Lung (tissue), 17 donors: ENCODE measurements at places on chromosomes 2 and 18. TPM values are rescaled to one million over a fixed set of nuclear protein-coding genes. Genes with fewer than 3 reads are reported as not detected.

GRCh38 chr2:43685357-43685756 lies 9.1 kb upstream of the C1GALT1C1L start:
- H3K4me3 ChIP-seq, result no peak overlapping the region
- H3K27ac ChIP-seq, result no peak overlapping the region
- no peaks in the 10 kb centered on the region for H3K4me1 ChIP-seq
- H3K36me3 ChIP-seq, result peaks cover 26% of the 10 kb centered on the region
- DNase-seq, result no peak

- H3K4me3 ChIP-seq, result no peak overlapping the region
- no peaks in the 10 kb centered on the region for H3K27me3 ChIP-seq
- DNase-seq, result no peak
- no peaks in the 10 kb centered on the region for H3K36me3 ChIP-seq
Measured at GRCh38 chr2:18096836-18097405, 218.5 kb downstream of the KCNS3 start.

DNA sequence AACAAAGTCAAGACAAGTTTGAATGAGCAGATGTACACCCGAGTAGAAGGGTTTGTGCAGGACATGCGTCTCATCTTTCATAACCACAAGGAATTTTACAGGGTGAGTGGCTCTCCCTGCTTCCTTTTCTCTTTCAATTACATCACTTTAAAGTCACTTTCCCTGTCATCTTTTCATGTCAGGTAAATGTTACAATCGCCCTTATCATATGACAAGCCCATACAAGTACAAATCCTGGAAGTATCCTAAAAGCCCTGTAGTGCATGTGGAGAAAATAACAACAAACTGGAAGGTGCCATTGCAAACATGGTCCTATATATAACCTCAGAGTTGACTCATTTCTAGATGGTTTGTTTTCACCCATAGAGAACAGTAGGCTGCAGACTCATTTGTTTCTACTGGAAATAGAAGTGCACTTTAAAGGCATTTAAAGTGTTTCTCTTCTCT lies 126.0 kb downstream of the SP100 start:
- H3K36me3 ChIP-seq, result peaks cover 20% of the 10 kb centered on the region
- H3K27me3 ChIP-seq, result no peaks in the 10 kb centered on the region
- H3K4me1 ChIP-seq, result no peaks in the 10 kb centered on the region
- DNase-seq, result no peak
- no peak overlapping the region for H3K4me3 ChIP-seq
- no peak overlapping the region for H3K27ac ChIP-seq

DNA sequence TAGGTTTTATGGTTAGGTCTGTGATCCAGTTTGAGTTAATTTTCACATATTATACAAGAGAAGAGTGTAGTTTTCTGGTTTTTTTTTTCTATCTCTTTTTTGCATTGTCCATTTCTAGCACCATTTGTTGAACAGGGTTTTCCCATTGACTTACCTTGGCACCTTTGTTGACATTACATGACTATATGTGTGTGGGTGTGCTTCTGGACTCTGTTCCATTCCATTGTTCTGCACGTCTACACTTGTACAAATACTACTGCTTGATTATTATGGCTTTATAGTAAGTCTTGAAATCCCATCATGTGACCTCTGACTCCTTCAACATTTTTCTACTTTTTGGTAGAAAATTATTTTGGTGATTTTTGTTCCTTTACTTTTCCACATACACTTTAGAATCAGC lies 38.7 kb downstream of the UBE2F start:
- DNase-seq, result no peak
- H3K27ac ChIP-seq, result no peak overlapping the region
- H3K4me1 ChIP-seq, result no peaks in the 10 kb centered on the region

DNA sequence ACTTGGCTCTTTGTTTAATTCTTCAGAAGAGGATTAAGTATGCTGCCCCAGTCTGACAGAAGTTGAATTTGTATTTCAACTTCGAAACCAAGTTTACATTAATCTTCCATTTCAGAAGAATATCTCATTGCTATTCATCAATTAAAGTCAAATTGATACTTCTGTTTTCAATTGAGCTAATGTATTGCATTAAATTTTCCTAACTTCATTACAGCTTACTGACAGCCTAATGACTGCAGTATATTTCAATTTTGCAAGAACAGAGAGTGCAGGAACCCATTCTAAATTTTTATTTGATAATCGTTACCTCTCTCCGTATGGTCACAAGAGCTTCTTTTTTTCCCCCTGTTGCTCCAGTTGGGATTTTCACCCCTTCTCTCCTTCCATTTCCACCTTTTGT lies 218.0 kb downstream of the CALCRL start:
- H3K27ac ChIP-seq, result no peak overlapping the region
- H3K36me3 ChIP-seq, result no peaks in the 10 kb centered on the region
- no peak for DNase-seq
- H3K4me3 ChIP-seq, result no peak overlapping the region

GRCh38 chr2:65746931-65747675 lies 314.7 kb upstream of the SPRED2 start:
- H3K36me3 ChIP-seq, result no peaks in the 10 kb centered on the region
- no peak overlapping the region for H3K4me3 ChIP-seq
- H3K27ac ChIP-seq, result no peak overlapping the region
- H3K4me1 ChIP-seq, result peaks cover 8% of the 10 kb centered on the region

DNA sequence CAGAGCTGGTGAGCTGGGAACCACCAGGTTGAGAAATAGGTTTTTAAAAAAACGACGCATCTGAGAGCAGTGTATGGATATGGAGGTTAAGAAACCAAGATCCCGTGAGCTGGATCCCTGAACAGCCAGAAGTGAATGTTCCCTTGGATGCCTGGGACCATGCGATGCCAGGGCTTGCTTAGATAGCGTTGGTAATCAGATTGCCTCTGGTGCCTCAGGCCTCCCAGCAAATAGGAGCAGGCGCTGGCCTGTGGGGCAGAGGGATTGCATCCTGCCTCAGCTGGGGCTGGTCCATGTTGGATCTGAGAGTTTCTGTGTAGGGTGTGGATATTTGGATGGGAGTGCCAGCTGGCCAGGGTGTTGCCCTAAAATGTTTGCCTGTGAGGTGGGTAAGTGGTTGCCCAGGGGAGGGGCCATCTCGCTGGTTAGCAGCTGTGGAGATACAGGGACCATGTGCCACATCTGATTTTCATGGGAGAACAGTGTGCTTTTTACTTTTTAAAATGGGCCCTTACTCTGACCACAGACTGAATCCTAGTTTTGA lies 80.8 kb upstream of the MCFD2 start:
- H3K4me3 ChIP-seq, result no peak overlapping the region
- no peaks in the 10 kb centered on the region for H3K27me3 ChIP-seq
- no peak overlapping the region for H3K27ac ChIP-seq
- H3K4me1 ChIP-seq, result no peaks in the 10 kb centered on the region

- H3K4me1 ChIP-seq, result no peaks in the 10 kb centered on the region
- H3K27ac ChIP-seq, result no peak overlapping the region
- H3K36me3 ChIP-seq, result peaks cover 25% of the 10 kb centered on the region
- H3K27me3 ChIP-seq, result no peaks in the 10 kb centered on the region
- no peak for DNase-seq
- H3K4me3 ChIP-seq, result no peak overlapping the region
Measured at GRCh38 chr2:165941827-165942226, 11.7 kb downstream of the TTC21B start.

DNA sequence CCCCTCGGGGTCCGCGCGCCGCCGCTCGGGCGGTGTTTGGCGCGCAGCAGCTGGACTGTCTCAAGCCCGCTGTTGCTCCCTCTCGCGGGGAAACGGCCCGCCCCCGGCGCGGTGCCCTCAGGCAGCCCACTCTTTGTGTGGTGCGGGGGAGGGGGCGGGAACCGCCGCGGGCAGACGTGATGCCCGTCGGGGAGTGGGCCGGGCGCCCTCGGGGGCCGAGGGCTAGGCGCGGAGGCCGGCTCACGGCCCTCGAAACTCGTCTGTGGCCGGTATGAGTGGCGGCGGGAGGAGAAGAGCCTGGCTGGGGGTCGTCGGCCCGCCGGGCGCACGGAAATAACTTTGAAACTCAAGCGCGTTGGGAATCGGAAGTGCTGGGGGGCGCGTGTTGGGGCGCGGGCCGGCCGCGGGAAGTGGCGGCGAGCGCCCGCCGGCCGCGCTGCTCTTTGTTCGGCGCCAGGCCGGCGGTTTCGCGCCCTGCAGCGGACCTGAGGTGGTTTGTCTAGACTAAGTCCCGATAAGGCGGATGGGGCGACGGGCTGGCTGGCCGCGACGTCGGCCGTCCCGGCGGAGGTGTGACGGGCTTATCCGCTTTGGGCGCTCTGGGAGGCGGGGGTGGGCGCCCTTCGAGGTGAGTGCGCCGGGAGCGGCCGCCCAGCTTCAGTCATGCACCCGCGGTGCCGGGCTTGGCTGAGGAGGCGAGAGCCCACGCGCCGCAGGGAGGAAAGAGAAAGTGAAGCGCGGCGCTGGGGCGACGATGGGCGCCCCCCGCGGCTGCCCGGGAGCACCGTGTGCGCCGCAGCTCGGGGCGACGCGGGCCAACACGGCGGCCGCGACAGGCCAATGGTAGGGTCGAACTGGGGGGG lies 679 bp downstream of the PTMA start:
- H3K27me3 ChIP-seq, result no peaks in the 10 kb centered on the region
- DNase-seq, result peak; percentile 67
- H3K36me3 ChIP-seq, result no peaks in the 10 kb centered on the region
- peaks cover 17% of the 10 kb centered on the region for H3K4me1 ChIP-seq
- H3K4me3 ChIP-seq, result peak overlapping the region; percentile 63

GRCh38 chr2:189485146-189485545 lies 43.9 kb downstream of the WDR75 start:
- no peak overlapping the region for H3K4me3 ChIP-seq
- no peaks in the 10 kb centered on the region for H3K36me3 ChIP-seq
- no peaks in the 10 kb centered on the region for H3K27me3 ChIP-seq
- DNase-seq, result no peak

GRCh38 chr2:216799873-216800431 lies 59.9 kb downstream of the TNP1 start:
- peaks cover 4% of the 10 kb centered on the region for H3K4me1 ChIP-seq
- H3K4me3 ChIP-seq, result no peak overlapping the region
- no peaks in the 10 kb centered on the region for H3K36me3 ChIP-seq

GRCh38 chr2:233836359-233836758 lies 18.0 kb downstream of the HJURP start:
- H3K36me3 ChIP-seq, result peaks cover 17% of the 10 kb centered on the region
- no peaks in the 10 kb centered on the region for H3K27me3 ChIP-seq
- H3K27ac ChIP-seq, result no peak overlapping the region

GRCh38 chr18:45689396-45689795 lies 34.6 kb upstream of the SLC14A1 start:
- no peaks in the 10 kb centered on the region for H3K27me3 ChIP-seq
- no peak overlapping the region for H3K27ac ChIP-seq
- H3K4me1 ChIP-seq, result peaks cover 4% of the 10 kb centered on the region
- DNase-seq, result no peak
- H3K4me3 ChIP-seq, result no peak overlapping the region
- H3K36me3 ChIP-seq, result no peaks in the 10 kb centered on the region

GRCh38 chr2:76667821-76668271 lies 854.3 kb downstream of the LRRTM4 start:
- no peaks in the 10 kb centered on the region for H3K4me1 ChIP-seq
- DNase-seq, result peak; percentile 72
- H3K4me3 ChIP-seq, result no peak overlapping the region
- H3K27ac ChIP-seq, result no peak overlapping the region
- no peaks in the 10 kb centered on the region for H3K27me3 ChIP-seq

GRCh38 chr2:190402986-190403603 lies 5.1 kb upstream of the MFSD6 start:
- DNase-seq, result no peak
- no peaks in the 10 kb centered on the region for H3K4me1 ChIP-seq
- no peaks in the 10 kb centered on the region for H3K27me3 ChIP-seq
- H3K4me3 ChIP-seq, result no peak overlapping the region

GRCh38 chr2:191439481-191439880 lies 194.3 kb downstream of the MYO1B start:
- DNase-seq, result no peak
- no peak overlapping the region for H3K27ac ChIP-seq
- H3K4me3 ChIP-seq, result no peak overlapping the region
- H3K36me3 ChIP-seq, result no peaks in the 10 kb centered on the region
- no peaks in the 10 kb centered on the region for H3K27me3 ChIP-seq

DNA sequence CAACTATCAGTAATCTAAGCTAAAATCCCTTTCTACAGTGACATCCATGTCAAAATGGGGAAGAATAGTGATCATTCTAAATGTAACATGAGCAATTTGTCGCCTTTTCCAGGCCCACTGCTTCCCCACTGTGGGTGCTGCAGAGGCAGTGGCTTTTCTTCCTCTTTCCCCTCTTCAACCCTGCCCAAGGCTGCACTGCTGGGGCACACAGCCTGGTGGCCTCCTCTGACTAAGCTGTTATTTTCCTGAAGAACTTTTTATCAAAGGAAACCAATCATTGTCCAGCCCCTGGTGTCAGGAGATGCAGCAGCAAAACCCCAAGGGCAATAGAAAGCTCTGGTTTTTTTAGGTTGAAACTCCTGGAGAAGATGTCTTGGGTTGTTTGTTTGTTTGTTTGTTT lies 117.6 kb upstream of the KLF7 start:
- H3K27ac ChIP-seq, result no peak overlapping the region
- H3K36me3 ChIP-seq, result no peaks in the 10 kb centered on the region
- no peak overlapping the region for H3K4me3 ChIP-seq
- peaks cover 13% of the 10 kb centered on the region for H3K4me1 ChIP-seq
- no peaks in the 10 kb centered on the region for H3K27me3 ChIP-seq

GRCh38 chr18:58687871-58688308 lies 16.6 kb downstream of the MALT1 start:
- H3K4me1 ChIP-seq, result no peaks in the 10 kb centered on the region
- no peak for DNase-seq
- no peak overlapping the region for H3K27ac ChIP-seq
- peaks cover 5% of the 10 kb centered on the region for H3K36me3 ChIP-seq
- no peak overlapping the region for H3K4me3 ChIP-seq
- no peaks in the 10 kb centered on the region for H3K27me3 ChIP-seq

GRCh38 chr2:86580560-86580959 lies 17.3 kb upstream of the CHMP3 start:
- no peak overlapping the region for H3K4me3 ChIP-seq
- no peak for DNase-seq
- H3K36me3 ChIP-seq, result no peaks in the 10 kb centered on the region
- H3K27me3 ChIP-seq, result no peaks in the 10 kb centered on the region

DNA sequence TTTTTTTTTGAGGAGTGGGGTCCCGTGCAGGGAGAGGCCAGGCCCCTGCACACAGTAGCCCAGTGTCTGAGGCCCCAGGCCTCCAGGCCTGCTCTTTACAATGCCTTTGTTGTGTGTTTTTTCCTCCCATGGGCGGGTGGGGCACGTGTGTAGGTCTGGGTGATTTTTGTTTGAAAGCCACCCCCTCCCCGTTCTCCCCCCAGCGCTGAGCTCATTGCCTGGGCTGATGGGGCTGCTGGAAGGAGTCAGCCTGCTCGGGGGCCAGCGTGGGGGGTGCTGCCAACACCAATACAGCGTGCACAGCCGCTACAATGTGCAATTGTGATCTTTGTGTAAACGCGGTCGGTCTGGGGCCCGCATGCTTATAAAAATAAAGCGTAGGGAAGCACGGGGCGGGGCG lies 142.7 kb downstream of the DYSF start:
- no peaks in the 10 kb centered on the region for H3K27me3 ChIP-seq
- H3K36me3 ChIP-seq, result no peaks in the 10 kb centered on the region
- H3K4me1 ChIP-seq, result no peaks in the 10 kb centered on the region
- H3K4me3 ChIP-seq, result no peak overlapping the region

The CRYGD gene
- not detected for total RNA-seq

The DSG4 gene
- not detected for total RNA-seq

The VIT gene
- total RNA-seq, result 0.94 TPM

The POU3F3 gene
- total RNA-seq, result 0.23 TPM

The MYO3B gene
- 0.03 TPM for total RNA-seq

The CLEC4F gene
- 0.31 TPM for total RNA-seq

The UBR3 gene
- total RNA-seq, result 35.9 TPM

The METTL21A gene
- 10.3 TPM for total RNA-seq

The GPR45 gene
- not detected for total RNA-seq

The GDF7 gene
- 0.37 TPM for total RNA-seq

The HNMT gene
- total RNA-seq, result 45.9 TPM
